Esophagus squamous epithelium (tissue), 5 donors: ENCODE measurements at places on chromosomes 1 and 21.

- no peak for DNase-seq
Measured at GRCh38 chr1:165580931-165581871, 37.4 kb downstream of the LRRC52 start.

- DNase-seq, result no peak
Measured at GRCh38 chr1:66889030-66889429, 35.6 kb downstream of the DNAI4 start.

GRCh38 chr1:20540281-20540680, 12.1 kb upstream of the FAM43B start:
- no peak for DNase-seq

DNA sequence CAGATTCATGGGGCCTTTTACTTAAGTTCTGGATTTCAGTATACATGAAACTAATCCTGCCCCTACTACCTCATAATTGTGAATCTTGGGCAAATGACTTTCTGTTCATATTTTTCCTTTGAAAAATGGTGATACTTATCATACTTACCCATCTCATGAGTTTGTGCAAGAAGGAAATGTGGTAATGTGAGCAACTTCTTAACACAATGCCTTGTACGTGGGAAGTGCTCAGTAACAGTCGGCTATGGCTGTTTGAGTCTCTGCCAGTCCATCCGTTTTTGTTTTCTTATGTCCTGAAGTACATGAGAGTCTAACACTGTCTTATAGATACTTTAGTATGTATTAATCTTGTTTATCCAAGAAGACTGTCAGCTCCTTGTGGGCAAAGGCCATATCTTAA, 86.5 kb downstream of the PATJ start:
- no peak for DNase-seq

GRCh38 chr1:112877750-112878149, 78.2 kb downstream of the SLC16A1 start:
- no peak for DNase-seq

DNA sequence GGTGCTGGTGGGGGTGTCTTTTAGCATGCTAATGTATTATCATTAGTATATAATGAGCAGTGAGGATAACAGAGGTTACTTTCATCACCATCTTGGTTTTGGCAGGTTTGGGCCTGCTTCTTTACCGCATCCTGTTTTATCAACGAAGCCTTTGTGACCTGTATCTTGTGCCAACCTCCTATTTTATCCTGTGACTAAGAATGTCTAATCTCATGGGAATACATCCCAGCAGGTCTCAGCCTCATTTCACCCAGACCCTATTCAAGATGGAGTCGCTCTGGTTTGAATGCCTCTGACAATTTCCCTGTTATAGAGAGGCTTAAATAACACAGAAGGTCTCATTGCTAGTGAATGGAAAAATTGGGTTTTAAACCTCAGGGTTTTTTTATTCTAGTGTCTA, 300.8 kb upstream of the PROX1 start:
- DNase-seq, result no peak

DNA sequence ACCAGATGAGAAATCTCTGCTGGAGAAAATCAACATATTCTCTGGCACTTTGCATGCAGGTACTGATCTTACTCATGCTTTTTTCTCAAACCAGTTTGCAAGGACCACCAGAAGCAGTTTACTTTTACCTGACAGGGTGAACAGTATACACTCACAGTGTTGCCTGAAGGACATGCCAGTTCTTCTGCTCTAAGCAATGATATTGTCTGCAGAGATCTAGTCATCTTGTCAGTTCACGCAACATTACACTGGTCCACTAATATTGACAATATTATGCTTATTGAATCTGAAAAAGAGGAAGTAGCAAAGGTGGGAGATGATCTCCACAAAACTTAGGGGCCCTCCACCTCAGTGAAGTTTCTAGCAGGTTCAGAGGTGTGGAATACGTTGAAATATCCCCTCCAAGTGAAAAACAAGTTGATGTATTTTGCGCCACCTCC, 3.8 kb upstream of the S100B start:
- no peak for DNase-seq

DNA sequence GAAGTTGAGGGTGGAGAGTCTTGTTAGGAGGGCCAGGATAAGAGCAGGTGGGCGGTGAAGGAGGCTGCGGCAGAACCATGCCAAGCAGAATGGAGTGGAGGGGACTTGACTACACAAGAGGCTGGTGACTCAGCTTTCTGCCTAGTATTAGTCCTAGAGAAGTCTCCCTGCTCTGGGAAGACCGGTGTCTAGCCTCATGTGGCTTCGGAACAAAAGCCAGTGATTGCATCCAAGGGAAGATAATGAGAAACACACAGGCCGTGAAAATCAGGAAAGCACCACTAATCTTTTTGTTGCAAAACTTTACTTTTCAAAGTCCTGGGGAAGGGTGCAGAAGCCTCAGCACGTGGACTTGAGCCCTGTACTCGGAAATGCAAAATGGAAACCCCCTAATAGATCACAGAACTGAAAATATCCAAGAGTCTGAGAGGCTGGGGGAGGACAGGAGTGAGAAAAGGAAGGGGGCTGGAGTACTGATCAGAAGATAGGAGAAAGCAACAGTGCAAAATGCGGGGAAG, 31.4 kb downstream of the DDR2 start:
- no peak for DNase-seq

DNA sequence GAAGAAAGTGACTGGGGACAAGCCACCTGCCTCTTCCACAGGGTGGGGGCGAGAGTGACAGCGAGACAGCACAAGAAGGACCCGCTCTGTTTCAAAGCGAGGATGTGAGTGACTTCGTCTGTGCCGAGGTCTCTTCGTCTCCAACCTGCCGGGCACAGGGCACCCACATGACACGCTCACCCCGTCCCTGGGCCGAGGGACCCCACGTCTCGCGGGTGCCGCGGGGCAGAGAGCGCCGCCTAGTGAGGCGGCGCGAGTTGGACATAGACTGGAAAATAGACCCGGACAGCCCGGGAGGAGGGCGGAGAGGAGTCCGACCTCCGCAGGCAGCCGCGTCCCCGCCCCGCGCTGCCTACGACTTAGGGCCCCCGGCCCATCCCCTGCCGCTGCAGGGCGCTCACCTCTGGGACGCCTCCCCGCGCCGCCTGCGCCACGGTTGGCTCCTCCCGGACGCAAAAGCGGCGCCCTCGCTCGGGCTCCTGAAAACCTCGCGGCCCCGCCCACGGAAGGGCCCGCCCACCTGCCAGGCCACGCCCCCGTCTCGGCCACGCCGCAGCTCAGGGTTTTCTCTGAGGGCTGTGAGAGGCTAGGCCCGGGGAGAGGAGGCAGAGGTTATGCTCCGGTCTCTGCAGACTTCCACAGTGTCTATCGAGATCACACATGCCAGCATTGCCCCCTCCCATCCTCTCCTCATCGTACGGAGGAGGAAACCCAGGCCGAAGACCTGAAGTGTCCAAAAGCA, at the start of gene TLR5:
Gene TLR5, minus strand, starts transcription at position 454 of the 742 bp plus-strand sequence. CDS start 30,217 bp downstream, outside the sequence.
- peak; percentile 47 for DNase-seq

- DNase-seq, result no peak
Measured at GRCh38 chr1:43156026-43156425, 16.1 kb downstream of the EBNA1BP2 start.

- DNase-seq, result no peak
Measured at GRCh38 chr1:181949500-181949899, 112.0 kb downstream of the ZNF648 start.

- no peak for DNase-seq
Measured at GRCh38 chr1:12591267-12591938, 26.6 kb downstream of the DHRS3 start.

- DNase-seq, result no peak
Measured at GRCh38 chr1:1441002-1441888, 5.8 kb downstream of the VWA1 start.

DNA sequence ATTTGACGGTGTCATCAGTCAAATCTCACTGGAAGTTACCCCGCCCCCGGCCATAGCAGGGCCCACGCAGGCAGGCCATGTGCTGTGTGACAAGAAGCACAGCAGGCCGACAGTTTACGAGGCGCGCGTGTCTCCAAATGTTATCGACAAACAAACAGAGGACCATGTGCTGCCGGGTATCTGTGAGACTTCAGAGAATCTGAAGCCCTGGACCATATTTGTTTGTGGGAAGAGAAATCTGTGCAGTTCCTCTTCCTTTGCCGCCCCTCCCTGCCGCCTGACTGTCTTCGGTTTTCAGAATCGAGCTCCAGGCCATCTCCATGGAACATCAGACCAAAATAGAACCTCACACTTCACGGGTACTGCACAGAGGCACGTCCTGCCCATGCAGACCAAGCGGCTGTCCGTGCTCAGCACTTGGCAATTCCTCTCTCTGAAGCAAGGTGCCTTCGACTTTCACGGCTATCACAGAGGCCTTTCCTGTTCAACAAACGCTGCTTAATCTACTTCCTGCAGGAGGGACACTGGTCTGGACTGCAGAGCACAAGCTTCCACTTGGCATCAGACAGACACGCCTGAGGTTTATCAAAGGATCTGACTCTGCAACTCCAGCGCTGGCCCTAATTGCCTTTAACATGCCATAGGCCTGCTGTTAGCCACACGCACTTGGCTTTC, 135.7 kb upstream of the KRTAP19-8 start:
- DNase-seq, result no peak

GRCh38 chr1:90746857-90747256, 29.8 kb upstream of the BARHL2 start:
- no peak for DNase-seq

DNA sequence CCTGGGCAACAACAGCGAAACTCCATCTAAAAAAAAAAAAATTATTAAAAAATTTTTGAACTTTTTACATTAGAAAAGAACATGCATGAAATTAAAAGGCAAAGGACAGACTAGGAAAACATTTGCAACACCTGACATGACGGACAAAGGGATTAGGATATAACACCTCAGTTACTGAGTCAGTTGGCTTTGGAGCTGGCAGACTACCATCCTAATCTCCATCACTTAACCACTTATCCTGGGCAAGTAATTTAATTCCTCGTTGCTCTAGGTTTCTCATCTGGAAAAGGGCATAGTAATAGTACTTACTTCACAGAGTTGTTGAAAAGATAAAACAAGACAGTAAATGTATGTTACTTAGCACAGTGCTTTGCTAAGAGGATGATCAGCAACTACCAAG, 11.9 kb downstream of the HECTD3 start:
- DNase-seq, result no peak

DNA sequence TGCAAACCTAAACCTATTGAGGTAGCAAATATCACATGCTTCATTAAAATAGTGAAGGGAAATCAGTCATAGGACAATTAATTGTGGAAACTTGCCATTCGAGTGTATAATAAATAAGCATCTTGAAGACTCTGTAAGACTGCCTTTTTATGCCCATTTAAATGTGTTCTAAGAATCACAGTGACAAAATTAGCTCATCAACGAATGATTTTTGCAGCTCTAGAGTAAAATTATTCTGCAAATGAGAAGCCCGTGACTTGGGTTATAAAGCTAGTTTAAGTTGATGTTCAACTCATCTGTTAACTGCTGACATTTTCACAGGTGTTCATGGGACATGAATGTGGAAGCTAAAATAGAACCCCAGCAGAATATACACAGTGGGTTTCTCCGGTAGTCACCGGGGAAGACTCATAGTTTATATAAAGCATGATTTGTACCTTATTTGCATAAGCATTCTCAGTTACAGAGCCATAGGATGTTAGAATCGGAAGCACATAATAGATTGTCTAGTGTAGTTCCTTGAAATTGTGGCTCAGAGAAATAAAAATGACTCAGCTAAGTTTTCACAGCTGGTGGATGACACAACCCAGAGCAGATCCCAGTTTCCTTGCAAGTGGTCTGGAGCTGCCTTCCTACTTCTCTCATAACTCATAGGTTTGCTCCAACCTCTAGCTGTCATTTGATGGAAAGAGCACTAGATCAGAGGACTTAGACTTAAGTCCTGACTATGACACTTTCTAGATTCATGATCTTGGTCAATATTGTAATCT, 107.3 kb downstream of the UCHL5 start:
- no peak for DNase-seq

DNA sequence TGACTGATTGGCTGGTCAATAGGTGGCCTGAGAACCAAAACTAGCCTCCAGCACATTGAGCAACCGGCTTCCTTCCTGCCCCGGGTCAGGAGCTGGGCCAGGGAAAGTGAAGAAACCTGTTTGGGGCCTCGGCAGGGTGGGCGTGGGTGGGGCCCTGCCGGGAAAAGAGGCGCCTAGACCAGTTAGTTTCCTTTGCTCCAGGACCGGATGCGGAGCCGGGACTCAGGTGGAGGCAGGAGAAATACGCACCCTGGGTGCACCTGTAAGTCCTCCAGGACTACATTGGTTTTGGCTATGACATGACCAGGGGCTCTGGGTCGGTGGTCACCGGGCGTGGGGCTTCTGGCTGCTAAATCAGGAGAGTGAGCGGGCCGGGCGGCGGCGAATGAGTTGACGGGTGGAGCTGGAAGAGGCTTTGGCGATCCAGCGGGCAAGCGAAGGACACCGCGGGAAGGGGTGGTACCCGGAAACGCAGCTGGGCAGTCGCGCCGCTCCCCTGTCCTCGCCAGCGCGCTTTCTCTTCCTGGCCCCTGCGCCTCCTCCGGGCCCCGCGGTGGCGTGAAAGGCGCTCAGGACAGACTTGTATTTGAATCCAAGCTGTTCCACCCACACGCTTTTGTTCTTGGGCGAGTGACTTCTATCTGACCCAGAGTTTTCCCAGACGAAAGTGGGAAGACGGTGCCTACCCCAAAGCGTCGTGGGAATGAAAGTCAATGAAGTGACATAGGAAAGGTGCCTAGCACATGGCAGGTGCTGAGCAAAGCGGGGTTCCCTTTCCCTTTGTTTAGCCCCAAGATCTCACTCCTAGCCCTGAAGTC, 30.6 kb upstream of the JUN start:
- no peak for DNase-seq

GRCh38 chr1:56472860-56473259, 106.5 kb downstream of the PLPP3 start:
- no peak for DNase-seq

DNA sequence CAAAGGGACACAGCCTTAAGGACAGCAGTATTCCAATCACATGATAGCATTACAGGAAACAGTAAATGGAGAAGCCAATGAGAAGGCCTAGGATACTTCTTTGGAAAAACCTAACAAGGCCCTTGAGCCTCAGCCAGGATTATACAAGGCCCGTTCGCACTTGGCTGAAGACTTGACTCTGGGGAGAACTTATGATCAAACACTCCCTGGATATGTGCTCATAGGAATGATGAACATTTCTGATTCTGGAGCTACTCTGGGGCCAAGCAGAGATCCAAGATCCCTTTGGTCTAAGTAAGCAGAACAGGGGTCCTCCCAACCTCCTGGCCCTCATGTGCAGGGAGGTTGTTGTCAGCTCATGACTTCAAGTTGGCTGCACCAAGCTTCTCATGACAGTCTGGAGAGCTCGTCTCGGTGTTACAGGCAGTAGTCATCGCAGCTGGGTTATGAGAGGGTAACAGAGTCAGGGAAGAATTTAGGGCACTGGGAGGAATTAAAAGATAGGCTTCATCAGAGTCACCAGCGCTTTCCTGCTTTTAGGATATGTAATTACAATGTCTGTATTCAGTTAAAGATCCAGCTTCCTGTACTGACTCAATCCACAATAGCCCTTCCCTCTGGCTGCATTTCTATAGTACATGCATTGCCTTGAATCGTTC, 92.5 kb upstream of the IRF2BP2 start:
- DNase-seq, result no peak

GRCh38 chr1:1783320-1783719, 5.0 kb upstream of the NADK start:
- no peak for DNase-seq
